ENCODE measurements at places on chromosomes 6 and 20.

DNA sequence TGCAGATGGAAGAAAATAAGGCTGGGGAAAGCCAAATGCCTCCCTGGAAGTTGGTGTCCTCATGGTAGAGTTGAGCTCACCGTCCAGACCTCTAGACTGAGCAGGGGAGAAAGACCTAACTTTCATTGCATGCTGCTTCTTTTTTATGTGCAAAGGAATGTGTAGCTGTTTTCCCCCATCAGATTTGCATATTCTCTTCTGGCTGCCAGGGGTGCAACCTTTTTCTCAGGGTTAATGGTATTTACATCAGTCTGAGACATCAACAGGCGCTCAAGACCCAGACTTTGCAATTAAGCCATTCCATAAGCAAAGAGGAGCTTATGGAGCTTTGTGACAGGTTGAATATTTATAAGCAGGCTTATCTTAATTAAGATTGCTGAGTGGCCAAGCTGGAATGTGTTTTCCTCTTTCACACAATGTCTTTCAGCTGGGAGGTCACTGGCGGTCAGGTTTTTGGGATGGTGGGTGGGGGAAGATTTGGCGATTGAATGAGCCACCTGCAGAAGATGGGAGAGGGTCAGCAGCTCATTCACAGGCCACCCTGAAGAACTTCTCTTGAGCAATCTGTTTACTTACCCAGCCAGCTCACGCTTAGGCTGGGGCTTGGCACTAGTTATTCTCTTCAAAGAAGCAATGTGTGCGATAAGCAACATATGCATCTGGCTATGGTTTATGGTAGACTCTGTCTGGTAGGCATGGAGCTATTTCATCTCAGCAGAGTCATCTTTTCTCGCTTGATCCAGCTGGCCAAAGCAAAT is 88.6 kb downstream of the SCP2D1 start:
- no peak for DNase-seq

DNA sequence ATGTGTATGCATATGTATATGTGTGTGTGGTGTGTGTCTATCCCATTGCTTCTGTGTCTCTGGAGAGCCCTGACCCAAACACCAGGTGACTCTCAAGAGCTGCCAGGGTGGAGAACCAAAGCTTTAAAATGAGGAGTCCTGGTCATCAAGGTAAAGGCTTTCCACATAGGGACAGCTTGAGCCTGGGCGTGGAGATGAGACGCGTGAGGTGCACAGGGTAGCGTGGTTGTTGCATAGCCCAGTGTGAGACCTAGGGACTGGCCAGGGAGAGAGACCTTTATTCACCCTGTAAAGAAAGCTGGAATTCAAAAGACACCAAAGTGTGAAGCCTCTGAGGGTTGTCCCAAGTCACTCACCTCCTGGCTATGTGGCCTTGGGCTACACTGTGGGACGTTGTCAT is 149.1 kb downstream of the SYCP2 start:
- no peak for DNase-seq

DNA sequence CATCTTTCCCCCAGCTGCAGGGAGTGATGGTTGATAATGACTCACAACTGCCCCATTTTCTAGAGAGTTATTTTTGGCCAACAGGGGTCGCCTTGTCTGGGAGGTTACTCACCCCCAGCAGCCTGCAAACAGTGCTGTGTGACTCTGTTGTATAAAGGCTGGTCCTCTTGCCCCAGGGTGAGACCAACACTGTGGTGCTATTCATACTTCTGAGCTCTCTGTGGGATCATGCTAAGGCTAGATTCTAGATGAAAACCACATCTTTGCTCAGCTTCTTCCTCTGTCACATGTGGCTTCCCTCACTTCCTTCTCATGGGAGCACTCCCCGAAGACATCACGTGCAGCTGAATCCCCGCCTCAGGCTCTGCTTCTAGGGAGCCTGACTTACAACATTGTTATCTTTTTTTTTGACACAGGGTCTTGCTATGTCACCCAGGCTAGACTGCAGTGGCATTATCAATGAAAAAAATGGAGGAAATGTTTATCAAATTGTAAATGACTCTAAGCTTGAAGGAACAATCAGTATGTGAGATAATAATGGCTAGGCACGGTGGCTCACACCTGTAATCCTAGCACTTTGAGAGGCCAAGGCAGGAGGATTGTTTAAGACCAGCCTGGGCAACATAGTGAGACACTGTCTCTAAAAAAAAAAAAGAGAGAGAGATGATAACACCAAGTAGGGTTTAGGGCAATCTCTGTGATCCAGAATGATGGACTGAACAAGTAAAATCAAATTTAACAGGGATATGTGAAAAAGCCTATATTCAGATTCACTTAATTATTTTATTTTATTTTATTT is 55.7 kb upstream of the SLC23A2 start:
- peak; percentile 67 for DNase-seq

GRCh38 chr20:48904566-48905296 is 16.8 kb upstream of the ARFGEF2 start:
- DNase-seq, result peak; percentile 65

- no peak for DNase-seq
Observed at GRCh38 chr20:20691477-20692235, 20.8 kb downstream of the RALGAPA2 start.

DNA sequence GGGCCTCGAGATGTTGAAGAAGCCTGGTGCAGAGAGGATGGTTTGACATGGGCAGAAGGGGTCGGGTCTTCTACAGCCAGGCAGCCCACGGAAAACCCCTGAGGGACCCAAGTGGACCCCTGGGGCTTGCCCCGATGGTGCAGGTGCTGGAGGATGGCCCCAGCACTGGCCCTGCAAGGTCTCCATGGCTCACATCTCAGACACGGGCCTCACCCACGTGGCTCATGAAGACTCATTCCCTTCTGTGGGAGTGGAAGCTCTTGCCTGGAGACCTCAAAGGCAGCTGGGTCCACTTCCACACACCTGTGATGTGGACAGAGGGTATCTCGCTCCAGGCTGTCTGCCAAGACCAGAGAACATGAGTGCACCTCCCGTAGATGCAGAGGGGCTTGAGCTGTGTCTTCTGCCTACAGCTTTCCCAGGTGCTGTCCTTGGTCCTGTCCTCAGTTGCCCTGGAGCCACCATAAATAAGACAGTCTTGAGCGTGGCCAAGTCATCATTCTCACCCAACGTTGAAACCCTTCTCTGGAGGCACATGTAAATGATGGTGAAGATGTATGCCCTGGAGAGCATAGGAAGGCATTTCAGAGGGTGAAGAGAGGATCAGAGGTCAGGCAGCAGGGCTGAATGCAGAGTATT is 108.0 kb downstream of the SYNDIG1 start:
- peak; percentile 3 for DNase-seq

GRCh38 chr6:126033696-126034095 is 47.4 kb downstream of the TRMT11 start:
- peak; percentile 94 for DNase-seq

GRCh38 chr6:1837826-1838225 is 228.1 kb downstream of the FOXC1 start:
- peak; percentile 36 for DNase-seq

GRCh38 chr20:10795286-10796026 is 121.7 kb upstream of the JAG1 start:
- no peak for DNase-seq

GRCh38 chr6:54157405-54157804 is 46.2 kb downstream of the MLIP start:
- no peak for DNase-seq

DNA sequence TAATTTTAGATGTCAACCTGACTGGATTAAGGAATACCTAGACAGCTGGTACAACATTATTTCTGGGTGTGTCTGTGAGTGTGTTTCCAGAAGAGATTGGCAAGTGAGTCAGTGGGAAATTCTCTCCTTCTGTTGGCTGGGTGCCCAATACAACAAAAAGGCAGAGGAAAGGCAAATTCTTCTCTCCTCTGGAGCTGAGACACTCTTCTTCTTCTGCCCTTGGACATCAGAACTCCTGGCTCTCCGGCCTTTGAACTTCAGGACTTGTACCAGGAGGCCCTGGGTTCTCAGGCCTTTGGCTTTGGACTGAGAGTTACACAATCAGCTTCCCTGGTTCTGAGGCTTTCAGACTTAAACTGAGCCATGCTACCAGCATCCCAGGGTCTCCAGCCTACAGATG is 7.8 kb upstream of the BTN3A1 start:
- DNase-seq, result peak; percentile 86

GRCh38 chr20:8932192-8933165 is 136.4 kb upstream of the PLCB4 start:
- peak; percentile 95 for DNase-seq

DNA sequence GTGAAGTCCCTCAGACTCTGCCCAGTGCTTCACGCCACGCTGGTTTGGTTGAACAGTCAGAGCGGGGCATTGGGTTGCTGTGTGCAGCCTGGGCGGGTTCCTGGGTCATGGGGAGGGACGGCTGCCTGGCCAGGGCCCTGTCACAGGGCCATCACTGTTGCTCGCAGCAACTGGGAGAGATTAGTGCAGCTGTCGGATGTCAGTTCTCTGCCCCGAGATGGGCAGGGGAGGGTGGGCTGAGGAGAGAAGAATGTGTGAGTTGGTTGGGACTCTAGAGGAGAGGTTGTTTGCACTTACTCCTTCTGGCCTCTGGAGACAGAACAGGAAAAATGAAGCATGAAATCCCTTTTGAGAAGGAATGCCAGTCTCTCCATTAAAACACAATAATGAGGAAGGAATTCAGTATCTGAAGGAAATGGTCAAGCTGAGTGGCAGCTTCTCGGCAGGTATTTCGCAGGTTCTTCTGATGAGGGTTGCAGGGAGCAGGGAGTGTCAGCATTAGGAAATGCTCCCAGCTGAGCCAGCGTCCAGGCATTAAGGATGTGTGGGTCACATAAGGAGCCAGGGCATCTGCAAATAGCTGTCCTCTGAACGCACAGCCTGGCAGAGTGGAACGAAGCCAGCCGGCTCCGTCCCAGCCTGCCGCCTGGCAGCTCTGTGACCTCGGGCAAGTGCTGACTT is 95.9 kb downstream of the SSR1 start:
- DNase-seq, result no peak

Measured in EH (cell line).